CD8-positive, alpha-beta T cell (primary cell): ENCODE measurements at places on chromosomes 2 and 18.

DNA sequence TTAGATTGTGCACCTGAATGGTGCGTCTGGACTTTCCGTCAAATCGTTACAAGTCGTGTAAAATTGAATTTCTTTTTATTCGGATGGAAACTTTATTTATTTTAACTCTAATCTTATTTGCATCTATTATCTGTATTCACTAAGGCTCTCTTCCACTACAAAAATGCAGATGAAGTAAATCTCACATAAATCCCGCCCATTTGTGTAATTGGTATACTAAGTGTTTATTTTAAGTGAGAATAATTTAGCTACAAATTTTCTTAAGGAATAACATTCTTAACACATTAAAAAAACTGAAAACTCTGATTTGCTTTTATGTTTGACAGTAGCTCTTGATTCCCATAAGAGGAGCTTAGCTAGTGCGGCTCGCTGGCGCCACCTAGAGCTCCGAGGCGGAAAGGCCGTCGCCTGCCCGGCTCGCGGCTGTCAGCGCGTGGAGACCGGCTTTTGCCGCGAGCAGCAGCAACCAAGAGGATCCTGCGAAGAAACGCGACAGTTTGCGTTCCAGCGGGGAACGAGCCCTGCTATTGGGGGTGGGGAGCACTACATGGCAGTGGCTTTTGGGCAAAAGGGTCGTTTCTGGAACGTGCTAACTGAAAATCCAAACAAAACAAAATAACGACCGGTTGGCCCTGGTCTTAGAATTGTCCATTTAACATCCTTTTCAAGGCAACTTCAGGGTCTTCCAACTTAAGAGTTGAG lies 6.7 kb downstream of the SP9 start:
- peak; percentile 85 for DNase-seq

- no peak for DNase-seq
These were observed 123.6 kb upstream of the EFEMP1 start for GRCh38 chr2:56047136-56047535.

- DNase-seq = no peak
These were observed 28.8 kb upstream of the GPR55 start for GRCh38 chr2:230953845-230954244.

DNA sequence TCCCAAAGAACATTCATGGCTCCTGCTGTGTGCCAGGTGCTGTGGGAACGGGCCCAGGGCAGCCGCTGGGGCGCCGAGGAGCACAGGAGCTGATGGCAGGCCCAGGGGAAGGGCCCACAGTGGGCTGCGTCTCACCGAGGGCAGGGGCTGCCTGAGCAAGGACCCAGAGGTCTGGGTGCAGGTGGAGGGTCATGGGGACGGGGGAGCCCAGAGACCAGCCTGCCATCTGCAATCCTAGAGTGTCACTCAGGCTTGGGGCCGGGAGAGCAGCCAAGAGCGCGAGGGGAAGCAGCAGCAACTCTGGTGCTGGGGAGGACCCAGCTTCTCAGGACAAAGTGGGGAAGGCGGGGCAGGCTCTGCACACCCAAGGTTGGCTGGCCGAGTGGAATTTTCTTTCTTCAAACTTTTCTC lies 207.4 kb downstream of the HDAC4 start:
- no peak for DNase-seq

- no peak for DNase-seq
These were observed 55.3 kb upstream of the HAAO start for GRCh38 chr2:42847596-42848151.

- DNase-seq = no peak
These were observed 571.1 kb downstream of the CPS1 start for GRCh38 chr2:211127501-211127900.
